Progenitor cell of endocrine pancreas (in vitro differentiated cells): ENCODE measurements at places on chromosomes 13 and 19. TPM values are rescaled to one million over a fixed set of nuclear protein-coding genes. Genes with fewer than 3 reads are reported as not detected.

SIGLEC12 gene
- total RNA-seq = not detected in 2 replicates

CACNA1A gene
- total RNA-seq = 43.0 and 47.2 TPM in 2 replicates

PIP5K1C gene
- 49.7 and 51.7 TPM in 2 replicates for total RNA-seq

CYP4F2 gene
- total RNA-seq = not detected in 2 replicates

FGF14 gene
- total RNA-seq = 4.6 and 5.0 TPM in 2 replicates

PALM3 gene
- total RNA-seq = 5.7 and 7.7 TPM in 2 replicates
